MG63 (cell line): ENCODE measurements at places on chromosomes 7 and 10. TPM values are rescaled to one million over a fixed set of nuclear protein-coding genes. Genes with fewer than 3 reads are reported as not detected.

SFMBT2 gene
- 0.03 TPM in 1 of 2 replicates, not detected in the other for total RNA-seq

HOXA10 gene
- 18.0 and 26.7 TPM in 2 replicates for total RNA-seq

KNDC1 gene
- 0.92 and 1.5 TPM in 2 replicates for total RNA-seq

DBF4 gene
- total RNA-seq = 20.5 and 20.9 TPM in 2 replicates

ACTR3C gene
- not detected in 2 replicates for total RNA-seq

TMEM229A gene
- total RNA-seq = not detected in 2 replicates

FOXI2 gene
- total RNA-seq = not detected in 2 replicates

STEAP1B gene
- total RNA-seq = 18.2 and 18.7 TPM in 2 replicates

GRCh38 chr7:32221736-32222135 lies 151.5 kb upstream of the PDE1C start:
- no peak for DNase-seq

GRCh38 chr10:103802081-103802480 lies 53.3 kb downstream of the SH3PXD2A start:
- no peak for DNase-seq

GRCh38 chr10:110609605-110610004 lies 34.5 kb upstream of the RBM20 start:
- no peak for DNase-seq

DNA sequence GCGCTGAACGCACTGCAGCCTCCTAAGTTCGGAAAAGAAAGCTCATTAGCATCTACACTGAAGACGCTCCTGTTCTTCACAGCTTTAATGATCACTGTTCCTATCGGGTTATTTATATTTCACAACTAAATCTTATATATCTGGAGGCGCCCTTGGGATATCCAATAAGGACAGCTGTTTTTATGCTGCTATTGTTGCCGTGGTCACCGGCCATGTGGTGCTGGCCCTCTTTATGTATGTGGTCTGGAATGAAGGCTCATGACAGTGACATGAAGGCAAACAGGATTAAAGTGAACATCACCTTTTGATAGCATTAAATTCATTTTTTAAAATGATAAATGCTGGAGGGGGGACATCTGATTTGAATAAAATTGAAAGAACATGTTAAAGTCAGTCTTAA lies 8.8 kb downstream of the BLVRA start:
- no peak for DNase-seq

GRCh38 chr7:15308821-15309220 lies 253.0 kb downstream of the AGMO start:
- no peak for DNase-seq

- DNase-seq = peak; percentile 79
Measured at GRCh38 chr7:2527505-2528467, 8.2 kb downstream of the LFNG start.

DNA sequence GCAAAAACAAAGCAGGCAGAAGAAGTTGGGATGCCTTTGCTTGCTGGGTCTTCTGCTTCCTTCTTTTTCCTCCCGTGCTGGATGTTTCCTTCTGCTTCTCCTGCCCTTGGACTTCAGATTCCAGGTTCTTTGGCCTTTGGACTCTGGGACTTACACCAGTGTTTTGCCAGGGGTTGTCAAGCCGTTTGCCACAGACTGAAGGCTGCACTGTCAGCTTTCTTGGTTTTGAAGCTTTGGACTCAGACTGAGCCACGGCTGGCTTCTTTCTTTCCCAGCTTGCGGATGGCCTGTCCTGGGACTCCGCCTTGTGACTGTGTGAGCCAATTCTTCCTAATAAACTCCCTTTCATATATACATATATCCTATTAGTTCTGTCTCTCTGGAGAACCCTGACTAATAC lies 11.3 kb upstream of the LCOR start:
- no peak for DNase-seq

DNA sequence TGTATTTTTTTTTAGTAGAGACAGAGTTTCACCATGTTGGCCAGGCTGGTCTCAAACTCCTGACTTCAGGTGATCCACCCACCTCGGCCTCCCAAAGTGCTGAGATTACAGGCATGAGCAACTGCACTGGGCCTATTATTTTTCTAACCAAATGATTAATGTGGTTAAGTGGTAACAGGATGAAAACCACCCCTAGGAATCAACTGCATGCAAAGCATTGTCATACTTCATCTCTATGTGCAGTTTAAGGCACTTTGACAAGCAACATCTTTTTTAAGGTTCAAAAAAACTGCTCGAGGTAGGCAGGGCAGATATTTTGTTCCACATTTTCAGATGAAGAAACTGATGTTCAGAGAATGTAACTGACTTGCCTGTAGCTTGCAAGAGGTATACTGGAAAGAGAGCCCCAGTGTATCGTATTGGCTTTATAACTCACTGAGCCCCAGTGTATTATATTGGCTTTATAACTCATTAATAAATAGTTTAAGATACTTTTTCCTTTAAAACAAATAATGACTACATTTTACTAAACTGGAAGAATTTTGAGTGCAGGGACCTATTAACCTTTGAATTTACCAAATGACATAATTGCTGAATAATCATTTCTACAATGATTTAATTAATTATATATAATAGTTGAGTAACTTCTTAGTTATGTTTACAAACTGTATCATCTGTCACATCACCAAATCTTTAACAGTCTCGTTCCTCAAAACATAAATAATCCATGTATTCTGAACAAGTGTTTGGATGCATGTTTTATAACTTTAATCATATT lies 38.1 kb downstream of the RTKN2 start:
- no peak for DNase-seq

DNA sequence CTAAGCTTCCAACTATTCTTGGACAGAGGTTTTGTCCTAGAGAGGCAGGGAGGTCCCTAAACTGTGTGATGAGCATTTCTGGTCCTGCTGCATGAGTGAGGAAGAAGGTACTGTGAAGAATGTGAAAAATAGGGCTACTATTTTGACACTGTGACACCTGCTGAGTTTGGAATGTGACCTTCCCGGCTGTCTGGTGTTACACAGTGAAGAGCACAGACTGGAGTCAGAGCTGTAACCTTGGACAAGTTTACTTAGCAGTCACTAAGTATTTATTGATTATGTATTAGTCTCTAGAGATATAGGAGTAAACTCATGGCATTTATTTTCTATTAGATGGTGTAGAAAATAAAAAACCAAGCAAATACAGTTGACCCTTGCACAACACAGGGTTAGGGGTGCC lies 12.3 kb downstream of the GOLGA7B start:
- DNase-seq = no peak

DNA sequence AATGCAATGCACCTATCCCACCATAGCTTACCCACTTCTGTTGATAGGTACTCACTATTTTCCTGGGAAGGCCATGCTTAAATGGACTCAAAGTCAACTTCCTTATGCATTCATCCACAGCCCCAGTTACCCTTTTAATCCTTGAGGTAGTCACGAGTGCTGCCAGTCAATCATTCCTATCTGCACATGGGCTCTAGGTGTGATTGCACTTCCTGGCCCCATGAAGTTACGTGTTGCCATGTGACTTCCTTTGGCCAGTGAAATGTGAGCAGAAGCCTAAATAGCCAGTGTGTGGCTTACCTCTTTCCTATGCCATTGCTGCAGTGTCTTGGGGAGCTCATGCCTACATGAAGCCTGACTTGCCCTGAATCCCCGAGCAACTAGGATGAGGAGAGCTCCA lies 23.5 kb upstream of the EIF5AL1 start:
- no peak for DNase-seq

GRCh38 chr10:102869258-102870198 lies at the start of gene AS3MT:
Gene AS3MT (plus strand): TSS chr10:102869470. CDS start chr10:102869593, 123 bp downstream.
- DNase-seq = peak; percentile 54

DNA sequence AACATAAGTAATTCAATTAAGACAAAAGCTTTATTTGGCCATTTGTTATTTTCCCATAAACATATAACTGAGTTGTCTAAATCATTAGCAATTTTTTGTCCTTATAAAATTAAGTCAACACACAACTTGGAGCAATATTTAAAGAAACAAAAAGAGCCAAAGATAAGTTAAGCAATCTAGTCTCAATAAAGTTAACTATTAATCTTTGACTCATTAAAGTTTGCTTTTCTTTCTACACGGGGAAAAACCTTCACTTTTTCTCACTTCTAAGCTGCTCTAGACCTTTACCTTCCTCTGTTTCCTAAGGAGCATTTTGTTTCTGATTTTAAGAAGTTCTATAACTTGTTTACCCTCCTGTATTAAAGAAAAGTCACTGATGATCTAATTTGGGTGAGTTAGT lies 867.1 kb upstream of the PHF14 start:
- no peak for DNase-seq

DNA sequence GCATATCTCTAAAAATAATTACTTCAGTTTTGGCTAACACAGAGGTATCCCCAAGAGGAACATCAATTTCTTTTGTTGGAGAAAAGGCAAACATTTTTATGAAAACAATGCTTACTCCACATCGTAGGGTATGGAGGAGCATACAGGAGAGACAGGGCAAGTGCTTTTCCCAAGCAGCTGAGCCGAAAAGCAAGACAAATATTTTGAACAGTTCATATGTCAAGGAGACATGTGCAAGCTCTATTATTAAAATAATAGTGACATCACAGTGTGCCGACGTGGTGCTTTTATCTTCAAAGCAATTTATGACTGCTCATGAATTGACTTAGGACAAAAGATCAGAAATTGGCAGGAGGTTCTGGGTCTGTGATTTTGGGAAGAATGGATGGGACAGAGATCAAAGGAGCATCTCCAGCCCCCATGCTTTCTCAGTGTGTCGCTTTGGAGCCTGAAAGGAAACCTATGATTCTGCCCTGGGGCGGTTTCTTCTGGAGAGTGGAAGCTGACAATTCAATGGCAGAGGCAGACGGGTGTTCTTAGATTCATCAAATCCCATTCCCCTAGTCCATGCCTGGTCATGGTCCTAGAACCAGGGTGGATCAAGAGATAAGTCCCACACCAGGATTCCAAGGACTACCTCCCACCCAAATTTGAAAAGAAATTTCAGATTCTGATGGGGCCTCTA lies 97.1 kb downstream of the JCAD start:
- DNase-seq = no peak
